DMS 273 treated with DMSO at 0.1 percent for 48 hours (cell line): ENCODE measurements at places on chromosomes 11 and 22.

GRCh38 chr22:48704335-48704734 lies 1123.3 kb downstream of the BRD1 start:
- DNase-seq = no peak

GRCh38 chr11:78946945-78947902 lies 372.6 kb upstream of the NARS2 start:
- DNase-seq = no peak

- DNase-seq = no peak
Measured at GRCh38 chr11:122209619-122210366, 93.8 kb upstream of the BLID start.

DNA sequence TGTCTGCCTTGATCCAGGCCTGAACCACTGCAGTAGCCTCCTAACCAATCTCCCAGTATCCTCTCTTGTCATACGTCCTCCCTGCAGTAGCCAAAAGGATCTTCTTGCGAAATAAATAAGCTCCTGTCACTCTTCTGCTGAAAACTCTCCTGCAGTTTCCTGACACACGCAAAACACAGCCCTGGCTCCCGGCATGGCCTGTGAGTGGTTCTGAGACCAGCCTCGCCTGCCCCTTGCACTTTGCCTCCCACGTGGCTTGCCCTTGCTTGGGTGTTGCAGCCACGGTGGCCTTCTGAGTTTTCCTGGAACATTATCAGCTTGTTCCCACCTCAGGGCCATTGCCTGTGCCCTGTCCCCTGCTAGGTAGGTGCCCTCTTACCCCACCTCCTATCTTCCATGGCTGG lies 7.2 kb downstream of the ZC3H7B start:
- DNase-seq = no peak

DNA sequence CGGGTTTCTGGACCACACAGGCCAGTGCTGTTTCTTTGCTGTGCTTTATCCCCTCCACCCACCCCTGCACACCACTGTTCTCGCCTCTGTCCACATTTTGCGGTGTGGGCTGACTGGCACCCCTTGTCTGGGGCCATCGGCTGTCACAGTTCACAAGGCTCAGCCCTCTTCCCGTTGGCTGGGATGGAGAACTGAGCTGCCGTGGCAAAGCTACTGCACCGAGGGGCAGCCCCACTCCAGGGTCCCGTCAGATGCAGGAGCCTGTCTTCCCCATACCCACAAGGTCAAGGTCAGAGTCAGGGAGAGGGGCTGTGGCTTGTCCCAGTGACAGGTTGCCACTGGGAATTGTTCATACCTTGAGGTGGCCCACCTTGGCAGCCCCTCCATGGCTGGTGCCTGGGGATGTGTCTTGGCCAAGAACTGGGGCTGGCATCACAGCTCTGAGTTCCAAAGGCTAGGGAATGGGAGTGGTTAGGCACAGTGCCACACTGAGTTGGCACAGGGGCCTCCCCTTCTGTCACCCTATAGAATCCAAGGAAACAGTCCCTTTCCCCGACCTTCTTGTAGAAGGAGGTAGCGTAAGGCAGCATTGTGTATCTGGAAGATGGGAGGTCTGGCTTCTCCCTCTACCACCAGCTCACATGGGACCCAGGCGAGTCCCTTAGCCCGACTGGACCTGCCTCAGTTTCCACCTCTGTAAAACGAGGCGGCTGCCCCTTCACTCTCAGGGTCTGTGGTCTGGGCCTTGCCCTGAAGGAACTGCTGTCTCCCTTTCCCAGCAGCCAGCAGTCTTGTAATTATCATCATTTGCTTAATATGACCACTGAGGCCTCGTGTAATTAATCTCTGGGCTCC lies 3.4 kb downstream of the GRK2 start:
- DNase-seq = no peak

DNA sequence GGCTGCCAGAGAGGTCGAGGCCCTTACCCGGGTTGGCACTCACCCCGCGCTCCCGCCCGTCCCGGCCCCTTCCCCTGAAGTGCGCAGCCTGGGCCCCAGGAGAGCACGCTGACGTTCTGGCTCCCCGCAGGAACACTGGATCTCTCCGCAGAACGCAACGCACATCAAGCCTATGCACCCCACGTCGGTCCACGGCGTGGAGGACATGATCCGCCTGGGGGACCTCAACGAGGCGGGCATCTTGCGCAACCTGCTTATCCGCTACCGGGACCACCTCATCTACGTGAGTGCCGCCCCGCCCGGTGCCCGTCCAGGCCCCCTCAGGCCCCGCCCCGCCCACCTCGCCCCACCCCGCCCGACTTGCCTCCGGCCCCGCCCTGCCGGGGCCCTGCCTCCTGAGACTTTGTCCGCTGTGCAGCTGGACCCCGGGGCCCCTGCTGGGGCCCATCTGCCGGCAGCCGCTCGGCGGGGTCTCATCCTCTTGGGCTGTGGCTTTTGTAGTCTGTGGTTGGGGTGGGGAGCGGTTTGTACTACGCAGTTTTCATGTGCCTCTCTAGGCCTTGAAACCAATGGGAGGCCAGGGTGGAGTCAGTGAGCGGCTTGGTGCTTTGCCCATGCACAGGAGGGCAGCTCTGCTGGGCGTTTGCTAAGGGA lies 19.7 kb downstream of the MYO7A start:
- peak; percentile 83 for DNase-seq

DNA sequence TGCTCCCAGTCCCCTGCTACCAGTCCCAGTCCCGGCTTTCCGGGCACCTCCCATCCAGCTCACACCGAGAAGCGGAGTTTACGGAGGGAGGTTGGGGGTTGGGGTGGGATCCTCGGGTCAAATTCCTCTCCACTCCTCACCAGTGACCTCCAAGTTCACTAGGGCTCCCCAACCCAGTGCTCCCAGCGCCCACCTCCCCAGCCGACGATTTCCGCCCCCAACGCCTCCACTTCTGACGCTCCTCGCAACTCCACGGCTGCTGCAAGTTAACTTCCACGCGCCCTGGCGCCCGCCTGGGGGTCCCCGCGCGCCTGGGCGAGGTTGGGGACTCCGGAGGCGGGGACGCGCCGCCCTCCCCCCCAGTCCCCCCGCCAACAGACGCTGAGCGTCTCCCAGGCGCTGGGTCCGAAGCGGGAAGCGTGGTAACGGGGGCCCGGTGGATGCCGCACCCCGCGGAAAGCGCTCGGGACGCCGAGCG lies 526 bp downstream of the TPST2 start:
- no peak for DNase-seq

GRCh38 chr11:78753297-78753696 lies 178.6 kb upstream of the NARS2 start:
- DNase-seq = no peak

GRCh38 chr22:26903030-26903856 lies 245.9 kb downstream of the MIAT start:
- DNase-seq = no peak

DNA sequence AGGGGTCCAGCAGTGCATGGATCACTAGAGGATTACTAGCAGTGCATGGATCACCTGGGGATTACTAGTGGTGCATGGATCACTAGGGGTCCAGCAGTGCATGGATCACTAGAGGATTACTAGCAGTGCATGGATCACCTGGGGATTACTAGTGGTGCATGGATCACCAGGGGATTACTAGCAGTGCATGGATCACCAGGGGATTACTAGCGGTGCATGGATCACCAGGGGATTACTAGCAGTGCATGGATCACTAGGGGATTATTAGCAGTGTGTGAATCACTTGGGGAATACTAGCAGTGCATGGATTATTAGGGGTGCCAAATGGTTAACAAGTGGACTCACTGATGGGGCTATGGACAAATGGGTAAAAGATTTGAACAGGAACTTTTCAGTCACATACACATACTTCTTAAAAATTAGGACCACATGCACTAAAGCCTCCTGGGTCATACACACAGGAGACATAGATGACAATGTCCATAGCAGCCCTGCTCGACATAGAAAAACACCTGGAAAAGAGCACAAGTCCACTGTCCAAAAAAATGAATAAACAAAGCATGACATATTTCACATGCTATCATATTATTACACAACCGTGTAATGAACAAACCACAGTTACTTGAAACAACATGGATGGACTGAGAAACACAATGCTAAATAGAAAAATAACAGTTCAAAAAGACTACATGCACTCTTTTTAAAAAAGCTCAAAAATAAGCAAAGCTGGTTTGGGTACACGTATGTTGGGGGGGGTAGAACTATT lies 109.8 kb downstream of the CD44 start:
- no peak for DNase-seq

- DNase-seq = no peak
Measured at GRCh38 chr11:44324749-44325525, 15.0 kb upstream of the ALX4 start.

DNA sequence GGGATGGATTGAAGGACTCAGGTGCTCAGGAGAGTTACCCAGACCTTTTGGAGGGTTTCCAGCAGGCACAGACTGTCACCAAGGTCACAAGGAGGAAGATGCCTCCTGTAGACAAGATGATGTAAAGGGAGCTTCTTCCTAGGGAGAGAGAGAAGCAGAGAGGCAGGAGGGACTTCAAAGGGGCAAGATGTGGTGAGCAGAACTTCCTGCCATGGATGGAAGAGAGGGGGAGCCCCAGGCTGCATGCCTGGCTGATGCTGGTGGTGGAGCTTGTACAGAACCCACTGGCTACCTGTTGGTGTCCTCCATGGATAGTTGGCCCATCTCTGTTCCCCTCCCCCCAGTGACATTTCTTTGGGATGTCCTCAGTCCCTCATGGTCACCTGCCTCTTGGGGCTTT lies 4.2 kb downstream of the HEPN1 start:
- DNase-seq = no peak

GRCh38 chr11:57974848-57975601 lies 48.7 kb upstream of the OR9Q1 start:
- DNase-seq = no peak

- no peak for DNase-seq
Measured at GRCh38 chr22:47061226-47061625, 298.8 kb downstream of the TBC1D22A start.

- DNase-seq = no peak
Measured at GRCh38 chr11:32870676-32871075, 21.9 kb upstream of the QSER1 start.

GRCh38 chr11:67627441-67627811 lies 2.3 kb downstream of the NUDT8 start:
- DNase-seq = no peak

- no peak for DNase-seq
Measured at GRCh38 chr22:31223786-31224191, 11.7 kb downstream of the LIMK2 start.

DNA sequence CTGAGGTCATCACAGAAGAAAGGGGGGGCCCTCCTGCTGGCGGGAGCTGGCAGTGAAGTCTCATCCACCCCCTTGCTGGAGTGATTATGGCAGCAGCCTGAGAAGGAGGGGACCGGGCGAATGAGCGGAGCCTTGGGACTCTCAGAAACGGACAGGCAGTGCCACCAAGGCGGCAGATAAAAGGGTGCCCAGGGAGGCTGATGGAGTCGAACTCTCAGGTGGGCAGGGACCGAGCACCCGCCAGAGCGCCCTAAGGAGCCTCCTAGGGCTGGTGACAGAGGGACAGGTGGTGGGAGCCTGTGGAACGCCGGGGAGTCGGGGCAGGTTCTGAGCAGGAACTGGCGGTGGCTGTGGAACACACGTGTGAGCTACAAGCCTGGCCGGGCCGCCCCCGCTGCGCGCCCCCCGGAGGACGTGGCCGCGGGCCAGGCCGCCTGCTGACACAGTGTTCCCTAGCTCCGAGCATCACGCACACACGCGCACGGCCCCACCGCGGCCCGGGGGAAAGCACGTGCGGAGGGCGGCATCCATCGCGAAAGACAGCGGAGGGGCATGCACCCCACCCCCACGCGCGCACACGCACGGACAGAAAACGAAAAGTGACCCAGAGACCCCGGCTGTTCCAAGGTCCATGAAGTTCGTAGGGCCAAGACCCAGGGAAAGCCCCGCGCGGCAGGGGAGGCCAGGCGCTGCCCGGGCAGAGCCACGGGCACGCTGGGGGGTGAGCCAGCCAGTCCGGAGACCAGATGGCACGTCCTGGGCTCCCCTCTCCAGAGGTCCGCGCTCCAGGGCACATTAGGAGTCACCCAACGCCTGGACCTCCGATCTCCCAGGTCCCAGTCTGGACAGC lies 1.0 kb downstream of the VWCE start:
- DNase-seq = peak; percentile 12

DNA sequence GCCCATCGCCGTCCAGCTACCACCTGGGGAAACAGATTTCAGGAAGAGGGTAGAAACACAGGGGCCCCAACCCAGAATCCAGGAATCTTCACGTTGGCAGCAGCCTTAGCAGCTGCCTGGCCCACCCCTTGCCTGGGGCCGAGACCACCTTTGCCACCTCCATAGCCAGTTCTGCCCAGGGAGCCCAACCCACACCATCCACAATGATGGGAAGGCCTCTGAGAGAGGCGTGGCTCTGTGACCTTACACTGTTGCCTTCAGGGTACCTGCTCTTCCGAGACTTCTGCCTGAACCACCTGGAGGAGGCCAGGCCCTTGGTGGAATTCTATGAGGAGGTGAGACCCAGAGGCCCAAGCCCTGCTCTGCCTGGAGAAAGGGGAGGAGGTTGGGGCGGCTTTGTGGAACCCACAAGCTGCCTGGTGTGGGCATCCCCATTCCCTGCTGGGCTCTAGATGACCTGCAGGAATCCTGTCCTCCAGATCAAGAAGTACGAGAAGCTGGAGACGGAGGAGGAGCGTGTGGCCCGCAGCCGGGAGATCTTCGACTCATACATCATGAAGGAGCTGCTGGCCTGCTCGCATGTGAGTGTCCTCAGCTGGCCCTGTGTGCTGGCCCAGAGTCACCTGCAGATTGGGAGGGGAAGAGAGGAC lies 10.0 kb upstream of the ANKRD13D start:
- no peak for DNase-seq

- DNase-seq = no peak
Measured at GRCh38 chr11:128871168-128871610, 4.1 kb upstream of the KCNJ1 start.

- DNase-seq = no peak
Measured at GRCh38 chr11:67484847-67485311, 2.1 kb downstream of the AIP start.

GRCh38 chr11:6667733-6668374 lies 12.2 kb upstream of the DCHS1 start:
- DNase-seq = no peak

- no peak for DNase-seq
Measured at GRCh38 chr11:78907636-78908035, 333.0 kb upstream of the NARS2 start.

- DNase-seq = peak; percentile 95
Measured at GRCh38 chr11:113014262-113015097, 53.3 kb downstream of the NCAM1 start.

DNA sequence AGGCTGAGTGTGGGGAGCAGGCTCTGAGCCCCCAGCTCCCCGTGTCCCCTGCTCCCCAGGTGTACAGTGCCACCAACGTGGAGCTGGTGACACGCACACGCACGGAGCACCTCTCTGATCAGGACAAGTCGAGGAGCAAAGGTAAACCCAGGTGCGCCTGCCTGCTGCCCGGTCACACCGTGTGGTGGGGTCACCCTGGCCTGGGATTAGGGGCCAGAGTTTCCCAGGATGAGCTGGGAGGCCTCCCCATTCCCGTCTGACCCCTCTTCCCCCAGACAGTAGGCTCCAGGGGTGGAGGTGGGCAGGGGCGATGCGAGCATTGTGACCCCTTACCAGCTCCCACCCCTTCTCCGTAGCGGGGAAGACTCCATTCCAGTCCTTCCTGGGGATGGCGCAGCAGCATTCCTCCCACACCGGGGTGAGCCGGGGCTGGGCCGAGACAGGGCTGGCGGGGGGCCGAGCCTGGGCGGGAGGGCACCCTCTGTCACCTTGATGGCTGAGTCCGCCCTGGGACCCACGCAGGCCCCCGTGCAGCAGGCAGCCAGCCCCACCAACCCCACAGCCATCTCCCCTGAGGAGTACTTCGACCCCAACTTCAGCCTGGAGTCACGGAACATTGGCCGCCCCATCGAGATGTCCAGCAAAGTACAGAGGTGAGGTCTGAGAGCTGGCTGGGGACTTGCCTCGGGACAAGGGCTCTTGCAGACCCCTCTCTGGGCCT lies 3.7 kb upstream of the SSH3 start:
- DNase-seq = no peak

GRCh38 chr11:61037441-61038093 lies 64.7 kb upstream of the CD5 start:
- no peak for DNase-seq
